ENCODE measurements at places on chromosomes 6 and 20.

DNA sequence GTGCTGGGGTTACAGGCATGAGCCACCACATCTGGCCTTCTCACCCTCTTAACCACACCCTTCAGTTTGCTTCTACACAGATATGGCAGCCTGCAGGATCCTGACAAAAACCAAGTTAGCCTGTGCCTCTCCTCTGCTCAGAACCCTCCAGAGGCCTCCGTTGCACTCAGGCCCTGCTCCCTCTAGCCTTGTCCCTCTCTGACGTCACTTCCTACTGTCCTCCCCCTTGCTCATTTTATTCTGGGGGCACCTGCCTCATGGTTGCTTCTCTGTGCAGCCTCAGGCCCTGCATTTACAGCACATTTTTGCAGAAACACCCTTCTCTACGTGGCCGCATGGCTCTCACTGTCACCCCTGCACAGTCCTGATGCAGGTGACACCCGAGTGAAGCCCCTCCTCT is 105.6 kb downstream of the CDC5L start:
- no peak for DNase-seq

DNA sequence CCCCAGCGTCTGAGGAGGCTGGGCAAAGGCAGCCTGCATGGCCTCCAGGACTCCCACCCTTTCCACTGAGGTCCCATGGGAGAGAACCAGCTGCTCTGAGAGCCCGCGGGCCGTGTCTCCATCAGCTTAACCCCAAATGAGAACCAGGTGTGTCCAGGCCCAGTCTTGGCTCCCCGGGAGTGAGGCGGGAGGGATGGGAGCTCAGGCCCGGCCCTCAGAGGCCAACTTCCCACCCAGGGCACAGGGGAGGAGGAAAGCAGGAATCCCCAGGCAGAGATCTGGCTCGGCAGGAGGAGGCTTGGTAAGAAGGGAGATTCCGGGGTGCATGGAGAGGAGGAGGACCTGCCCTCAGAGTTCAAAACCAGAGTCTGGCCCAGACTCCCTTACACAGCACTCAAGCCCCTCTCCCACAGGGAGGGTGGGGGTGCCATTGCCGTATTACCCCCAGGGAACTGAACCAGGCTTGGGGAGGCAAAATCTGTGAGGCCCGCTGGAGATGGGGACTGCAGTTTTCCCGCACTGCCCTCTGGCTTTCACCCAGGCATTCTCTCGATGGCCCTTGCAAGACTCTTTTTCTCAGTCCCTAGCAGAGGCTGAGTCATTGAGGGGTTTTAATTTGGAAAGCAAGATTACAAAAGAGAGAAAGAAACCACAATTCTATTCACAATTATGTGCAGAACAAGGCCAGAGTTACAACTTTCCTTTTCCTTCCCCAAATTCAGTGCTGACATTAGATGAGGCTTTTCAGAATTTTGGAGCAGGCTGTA is 17.1 kb downstream of the FOXF2 start:
- DNase-seq = no peak

GRCh38 chr6:11785415-11785773 is 6.8 kb upstream of the ADTRP start:
- no peak for DNase-seq

GRCh38 chr6:161204866-161205557 is 68.8 kb downstream of the AGPAT4 start:
- no peak for DNase-seq

- no peak for DNase-seq
Observed at GRCh38 chr20:18621004-18621403, 33.1 kb downstream of the DTD1 start.

- DNase-seq = no peak
Observed at GRCh38 chr20:48065833-48066232, 280.6 kb upstream of the SULF2 start.

DNA sequence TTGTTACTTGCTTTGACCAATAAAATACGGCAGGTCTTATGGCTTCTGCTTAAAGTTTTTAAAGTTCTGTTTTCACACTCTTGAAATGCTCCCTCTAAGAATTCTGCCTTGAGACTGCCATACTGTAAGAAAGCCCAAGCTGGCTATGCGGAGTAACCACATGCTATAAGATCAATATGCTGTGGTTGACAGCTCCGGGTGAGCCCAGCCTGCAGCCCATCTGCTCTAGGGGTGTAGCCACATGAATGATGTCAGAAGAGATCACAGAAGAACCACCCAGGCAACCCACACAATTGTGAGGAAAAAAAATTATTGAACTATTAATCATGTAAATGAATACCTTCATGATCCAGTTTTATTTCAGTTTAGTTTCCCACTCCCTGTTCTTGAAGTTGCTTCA is 26.1 kb upstream of the SH3BGRL2 start:
- DNase-seq = no peak

- DNase-seq = no peak
Observed at GRCh38 chr6:29506446-29507067, 18.8 kb upstream of the MAS1L start.

DNA sequence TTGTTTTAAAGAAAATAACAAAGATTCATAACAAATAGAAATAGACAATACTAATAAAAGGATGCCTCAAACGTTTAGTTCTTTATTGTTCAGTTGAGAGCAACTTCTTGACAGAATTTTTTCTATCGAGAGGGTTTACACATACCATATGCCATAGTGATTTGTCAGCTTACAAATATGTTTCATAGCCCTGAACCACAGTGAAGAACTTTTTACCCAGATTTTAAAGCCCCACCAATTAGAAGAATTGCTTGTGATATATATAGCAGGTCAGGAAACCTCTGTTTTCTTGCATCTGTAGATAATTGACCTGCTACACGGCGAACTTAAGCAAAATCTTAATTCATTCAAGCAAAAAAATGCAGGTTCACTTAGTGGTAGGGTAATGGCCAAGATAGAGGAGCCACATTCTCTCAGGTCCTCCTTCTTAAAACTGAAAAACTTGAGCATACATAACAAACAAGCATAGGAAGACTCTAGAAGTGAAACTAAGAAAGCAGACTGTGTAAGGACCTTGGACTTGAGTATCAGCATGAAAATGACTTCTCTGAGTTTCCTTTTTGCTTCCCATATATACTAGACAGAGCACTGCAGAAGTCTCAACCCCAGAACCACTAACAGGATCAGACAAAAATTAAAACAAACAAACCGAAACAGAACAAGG is 39.5 kb downstream of the CRISP1 start:
- DNase-seq = no peak

DNA sequence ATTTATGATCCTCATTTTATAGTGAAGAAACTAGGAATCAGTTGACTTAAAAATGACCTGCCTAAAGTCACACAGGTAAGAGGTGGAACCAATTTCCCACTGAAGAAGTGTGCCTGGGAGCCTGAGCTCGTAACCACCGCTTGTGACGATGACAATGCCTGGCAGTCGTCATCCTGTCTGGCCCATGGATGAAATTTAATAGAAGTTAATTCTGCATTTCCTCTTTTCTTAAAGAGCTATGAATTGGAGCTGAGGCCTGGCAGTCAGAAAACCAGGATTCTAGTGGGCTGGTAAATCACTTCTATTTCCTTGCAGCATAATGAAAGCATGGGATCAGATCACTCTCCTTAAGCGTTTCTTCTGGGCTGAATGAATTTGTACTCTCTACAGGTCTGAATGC is 200.0 kb upstream of the SGK1 start:
- DNase-seq = no peak

- DNase-seq = no peak
Observed at GRCh38 chr6:32442977-32443552, 3.4 kb downstream of the HLA-DRA start.

GRCh38 chr20:64047968-64048401 is 1.5 kb downstream of the SOX18 start:
- DNase-seq = no peak

- no peak for DNase-seq
Observed at GRCh38 chr6:32840604-32841246, 2.2 kb upstream of the TAP2 start.

- DNase-seq = no peak
Observed at GRCh38 chr6:167547751-167548150, 222.9 kb downstream of the TTLL2 start.

- DNase-seq = no peak
Observed at GRCh38 chr6:31035862-31036497, 25.7 kb downstream of the MUC22 start.

- DNase-seq = no peak
Observed at GRCh38 chr6:101462576-101462975, 69.1 kb downstream of the GRIK2 start.

- DNase-seq = no peak
Observed at GRCh38 chr6:22306741-22307466, 10.1 kb upstream of the PRL start.

DNA sequence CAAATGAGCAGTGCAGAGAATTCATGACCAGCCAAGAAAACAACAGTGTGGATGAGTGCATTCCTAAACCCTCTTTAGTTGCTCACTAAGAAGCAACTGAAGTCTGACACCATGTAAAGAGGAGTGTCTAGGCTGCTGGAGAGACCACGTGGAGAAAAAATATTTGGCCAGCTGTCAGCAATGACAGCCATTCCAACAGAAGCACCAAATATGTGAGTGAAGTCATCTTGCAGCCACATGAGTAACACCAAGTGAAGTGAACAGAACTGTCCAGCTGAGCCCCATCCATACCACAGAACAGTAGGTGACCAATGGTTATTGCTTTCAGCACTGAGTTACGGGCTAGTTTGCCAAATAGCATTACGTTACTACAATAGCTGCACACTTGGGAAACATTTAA is 89.4 kb downstream of the TBXT start:
- DNase-seq = no peak

DNA sequence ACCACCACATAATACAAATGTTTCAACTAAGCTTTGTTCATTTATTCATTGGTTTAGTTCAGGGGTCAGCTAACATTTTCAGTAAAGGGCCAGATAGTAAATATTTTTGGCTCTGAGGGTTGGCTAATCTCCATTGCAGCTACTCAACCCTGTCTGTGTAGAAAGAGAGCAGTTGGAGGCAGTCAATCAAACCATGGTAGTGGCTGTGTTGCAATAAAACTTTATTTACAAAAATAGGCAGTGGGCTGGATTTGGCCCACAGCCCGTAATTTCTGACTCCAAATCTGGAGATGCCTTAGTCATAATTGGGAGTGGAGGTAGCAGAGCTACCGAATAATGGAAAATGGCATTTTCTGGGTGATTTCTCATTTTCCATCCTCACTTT is 242.5 kb upstream of the ZFP64 start:
- DNase-seq = no peak

DNA sequence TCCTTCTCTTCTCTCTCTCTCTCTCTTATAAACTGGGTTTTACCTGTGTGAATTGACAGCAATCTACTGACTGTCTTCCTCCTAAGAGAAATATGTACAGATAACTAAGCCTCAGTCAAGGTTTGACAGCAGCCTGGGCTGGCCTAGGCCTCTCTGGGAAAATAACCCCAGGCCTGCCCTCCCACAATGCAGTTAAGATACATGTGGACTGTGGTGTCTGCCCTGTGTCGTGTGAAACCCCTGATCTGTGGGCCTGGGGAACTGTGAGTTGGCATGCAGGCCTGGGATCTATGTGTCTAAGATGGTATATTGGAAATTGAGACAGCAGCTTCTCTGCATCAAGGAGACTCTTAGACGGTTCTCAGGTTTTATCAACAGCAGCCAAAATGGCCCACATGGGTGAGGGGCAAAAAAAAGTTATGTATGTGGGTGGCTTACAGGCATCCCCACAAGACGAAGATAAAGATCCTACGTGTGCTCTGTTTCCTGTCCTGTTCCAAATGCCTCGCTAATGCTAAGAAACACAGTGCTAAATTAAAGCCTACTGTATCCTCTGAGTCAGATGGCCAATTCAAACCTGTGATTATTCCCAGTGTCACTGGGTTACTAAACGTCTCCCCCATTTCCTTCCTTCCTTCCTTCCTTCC is 19.0 kb downstream of the LRFN2 start:
- no peak for DNase-seq

DNA sequence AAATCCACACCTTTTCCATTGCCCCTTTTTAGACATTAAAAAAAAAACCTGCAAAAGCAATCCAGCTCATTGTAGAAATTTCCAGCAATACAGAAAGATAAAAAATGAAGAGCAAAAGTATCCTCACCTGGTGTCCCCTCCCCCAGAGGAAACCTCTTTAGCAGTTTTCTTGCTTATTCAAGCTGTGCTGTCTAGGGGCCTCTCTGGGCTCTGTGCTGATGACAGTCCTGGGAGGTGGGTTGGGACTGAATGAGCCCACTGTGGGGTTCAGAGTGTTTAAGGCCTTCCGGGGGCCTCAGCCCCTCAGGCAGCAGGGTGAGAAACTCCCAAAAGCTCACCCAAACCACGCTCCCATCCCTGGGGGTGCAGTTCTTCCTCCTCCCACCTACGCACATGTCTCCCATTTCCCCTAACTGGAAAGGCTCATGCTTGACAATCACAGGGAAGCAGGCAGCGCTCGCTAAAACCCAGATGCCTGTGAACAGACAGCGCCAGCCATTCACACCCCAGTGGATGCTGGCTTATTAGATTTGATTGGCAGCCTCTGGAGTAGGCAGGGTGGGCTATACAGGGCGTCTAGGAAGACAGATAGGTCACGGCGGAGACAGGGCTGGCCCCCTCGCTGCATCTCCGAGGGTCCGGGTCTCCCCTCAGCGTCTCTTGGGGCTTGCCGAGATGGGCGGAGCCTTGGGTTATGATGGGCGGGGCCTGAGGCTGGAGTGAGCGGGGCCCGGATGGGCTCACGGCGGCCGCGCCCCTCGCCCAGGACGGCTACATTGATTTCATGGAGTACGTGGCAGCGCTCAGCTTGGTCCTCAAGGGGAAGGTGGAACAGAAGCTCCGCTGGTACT is 4.6 kb downstream of the GUCA1A start:
- no peak for DNase-seq

- DNase-seq = no peak
Observed at GRCh38 chr20:13029687-13030375, 21.1 kb downstream of the SPTLC3 start.

GRCh38 chr6:106749609-106750008 is 120.2 kb downstream of the QRSL1 start:
- DNase-seq = no peak

DNA sequence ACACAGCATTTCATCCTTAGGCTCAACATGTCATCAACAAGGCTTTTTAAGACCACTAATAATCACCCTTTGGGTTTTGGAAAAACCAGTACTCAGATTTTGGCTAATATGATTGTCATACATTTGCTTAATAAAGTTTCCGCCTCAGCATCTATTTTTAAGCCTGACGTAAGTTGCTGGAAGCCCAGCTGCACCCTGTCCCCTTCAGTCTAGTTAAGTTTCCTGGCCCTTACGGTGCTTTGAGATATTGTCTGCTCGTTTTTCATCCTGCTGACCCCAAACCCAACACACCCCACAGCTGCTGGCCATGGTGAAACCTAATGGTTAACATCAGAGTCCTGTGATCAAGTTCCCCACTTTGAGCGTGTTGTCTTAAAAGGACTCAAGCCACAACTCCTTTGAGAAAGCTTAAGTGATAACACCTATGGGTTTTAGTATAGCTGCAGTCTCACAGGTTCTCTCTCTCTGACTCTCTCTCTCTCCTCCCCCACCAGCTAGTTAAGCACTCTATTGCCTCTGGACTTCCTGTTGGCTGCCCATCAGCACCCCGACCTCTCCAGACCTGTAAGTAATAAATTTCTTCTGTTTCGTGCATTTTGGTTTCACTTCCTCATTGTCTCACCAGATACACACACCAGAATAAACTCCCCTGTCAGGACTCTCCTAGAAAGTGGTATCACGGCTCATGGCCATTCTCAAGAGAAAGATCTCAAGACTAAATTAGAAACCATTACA is 802.0 kb downstream of the C6orf118 start:
- no peak for DNase-seq

GRCh38 chr6:142048593-142048980 is 84.1 kb upstream of the GJE1 start:
- no peak for DNase-seq

Data from stimulated activated CD4-positive, alpha-beta T cell treated with anti-CD3 and anti-CD28 coated beads, Interleukin-1b, Interleukin-23, amount 100 ng/mL, for 24 hours (primary cell).